ENCODE measurements at places on chromosomes 7 and 10.

DNA sequence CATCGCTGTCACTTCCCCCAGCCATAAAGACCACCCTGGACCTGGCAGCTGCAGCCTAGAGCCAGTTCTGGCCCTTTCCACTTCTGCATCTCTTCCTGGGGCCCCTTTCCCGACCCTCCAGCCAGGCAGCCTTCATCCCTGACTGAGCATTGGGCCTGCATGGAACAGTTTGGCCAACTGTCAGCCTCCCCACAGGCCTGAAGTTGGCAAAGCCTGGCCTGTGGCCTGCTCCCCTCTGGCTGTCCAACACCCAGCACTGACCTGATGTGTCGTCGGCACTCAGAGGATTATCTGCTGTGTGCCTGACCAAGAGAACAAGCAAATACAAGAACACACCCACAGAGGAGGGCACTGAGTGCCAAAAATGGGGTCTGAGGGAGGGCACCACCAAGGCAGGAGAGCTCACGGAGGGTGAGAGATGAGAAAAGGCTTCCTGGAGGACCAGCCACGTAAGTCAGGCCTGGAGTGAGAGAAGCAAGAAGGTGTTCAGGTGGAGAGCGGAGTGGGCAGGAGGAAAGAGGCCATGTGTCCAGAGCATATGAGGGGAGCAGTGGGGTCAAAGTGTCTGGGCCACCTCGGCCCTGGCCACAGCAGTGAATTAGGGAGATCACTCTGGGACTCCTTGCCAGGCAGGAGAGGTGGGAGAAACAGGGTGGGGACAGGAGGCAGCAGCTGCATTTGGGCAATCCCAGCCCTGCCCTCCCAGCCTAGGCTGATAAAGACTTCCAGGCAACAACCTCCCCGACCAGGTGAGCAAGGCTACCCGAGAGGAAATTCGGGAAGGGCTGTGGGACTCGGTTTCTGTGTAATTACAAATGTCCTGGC lies 4.5 kb downstream of the GPRIN2 start:
- DNase-seq: no peak

DNA sequence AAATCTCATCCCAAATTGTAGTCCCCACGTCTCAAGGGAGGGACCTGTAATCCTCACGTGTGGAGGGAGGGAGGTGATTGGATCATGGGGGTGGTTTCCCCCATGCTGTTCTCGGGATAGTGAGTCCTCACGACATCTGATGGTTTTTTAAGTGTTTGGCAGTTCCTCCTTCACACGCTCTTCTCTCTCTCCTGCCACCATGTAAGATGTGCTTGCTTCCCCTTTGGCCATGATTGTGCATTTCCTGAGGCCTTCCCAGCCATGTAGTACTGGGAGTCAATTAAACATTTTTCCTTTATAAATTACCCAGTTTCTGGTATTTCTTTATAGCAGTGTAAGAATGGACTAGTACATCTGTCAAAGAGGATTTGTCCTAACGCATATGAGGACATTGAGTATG lies 59.5 kb downstream of the RGS10 start:
- no peak for DNase-seq

DNA sequence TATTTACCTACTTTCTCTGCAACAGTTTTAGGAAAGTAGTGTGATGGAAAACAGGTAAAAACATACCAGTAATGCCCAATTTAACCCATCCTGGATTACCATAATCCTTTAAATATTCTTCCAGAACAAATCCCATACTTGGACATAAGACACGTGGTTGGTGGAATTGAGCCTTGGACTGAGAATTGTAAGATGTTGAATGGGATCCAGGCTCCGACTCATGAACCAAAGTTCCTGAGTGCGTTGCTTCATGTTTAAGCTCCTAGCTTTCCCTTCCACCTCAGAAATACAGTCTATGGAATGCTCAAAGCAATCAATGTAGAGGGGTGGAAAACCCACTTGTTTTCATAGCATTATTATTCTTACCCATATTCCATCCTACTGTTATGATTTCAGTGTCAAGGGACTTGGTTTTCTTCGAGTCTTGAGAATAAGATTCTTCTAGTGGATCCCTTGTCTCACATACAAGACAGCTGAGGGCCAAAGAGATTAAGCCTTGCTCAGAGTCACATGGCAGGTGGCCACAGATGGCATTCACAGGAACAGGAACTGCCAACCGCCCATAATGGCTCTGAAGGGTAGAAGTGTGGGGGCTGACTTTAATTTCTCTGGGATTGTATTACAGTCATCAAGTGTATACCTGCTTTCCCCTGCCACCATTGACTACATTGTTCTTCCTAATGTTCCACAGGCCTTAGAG lies 171.2 kb downstream of the GFRA1 start:
- DNase-seq: no peak

DNA sequence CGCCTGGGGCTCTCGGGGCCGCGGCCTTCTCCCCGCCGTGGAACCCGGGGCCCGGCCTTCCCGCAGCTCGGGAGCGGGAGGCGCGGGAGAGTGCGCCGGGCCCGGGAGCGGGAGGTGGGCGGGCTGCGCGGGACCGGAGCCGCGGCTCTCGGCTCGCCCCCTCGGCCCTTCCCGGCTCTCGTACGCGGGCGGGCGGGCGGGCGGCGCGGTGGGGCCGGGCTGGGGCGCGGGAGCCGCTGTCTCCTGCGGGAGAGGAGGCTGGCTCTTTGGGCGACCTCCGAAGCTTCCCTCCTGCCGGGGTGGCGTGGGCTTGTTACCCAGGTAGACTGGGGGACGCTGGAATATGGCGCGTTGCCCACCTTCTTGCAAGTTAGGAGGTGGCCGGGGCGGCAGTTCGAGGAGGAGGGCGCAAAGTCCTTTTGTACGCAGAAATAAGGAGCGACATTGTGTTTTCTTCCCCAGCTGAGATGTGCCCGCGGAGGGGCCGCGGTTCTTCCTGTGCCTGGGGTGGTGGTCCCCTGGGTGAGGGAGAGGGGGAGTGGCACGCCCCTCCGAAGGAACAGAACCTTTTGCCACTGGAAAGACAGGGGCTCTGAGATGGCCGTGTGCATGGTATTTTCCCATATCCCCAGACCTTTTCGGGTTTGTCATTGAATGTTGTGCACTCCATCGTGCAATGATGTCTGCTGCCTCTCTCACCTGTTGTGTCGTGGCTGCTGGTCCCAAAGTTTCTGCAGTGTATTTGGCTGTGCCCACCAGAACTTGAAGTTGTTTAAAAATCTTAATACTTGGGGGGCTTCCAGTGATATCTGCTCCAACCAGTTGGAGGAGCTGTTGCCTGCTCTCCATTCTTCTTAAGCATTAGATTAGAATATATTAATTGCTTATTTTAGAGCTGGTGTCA lies 844 bp downstream of the NRF1 start:
- DNase-seq: peak; percentile 19

GRCh38 chr7:143388051-143388450 lies 6.9 kb downstream of the ZYX start:
- DNase-seq: no peak

DNA sequence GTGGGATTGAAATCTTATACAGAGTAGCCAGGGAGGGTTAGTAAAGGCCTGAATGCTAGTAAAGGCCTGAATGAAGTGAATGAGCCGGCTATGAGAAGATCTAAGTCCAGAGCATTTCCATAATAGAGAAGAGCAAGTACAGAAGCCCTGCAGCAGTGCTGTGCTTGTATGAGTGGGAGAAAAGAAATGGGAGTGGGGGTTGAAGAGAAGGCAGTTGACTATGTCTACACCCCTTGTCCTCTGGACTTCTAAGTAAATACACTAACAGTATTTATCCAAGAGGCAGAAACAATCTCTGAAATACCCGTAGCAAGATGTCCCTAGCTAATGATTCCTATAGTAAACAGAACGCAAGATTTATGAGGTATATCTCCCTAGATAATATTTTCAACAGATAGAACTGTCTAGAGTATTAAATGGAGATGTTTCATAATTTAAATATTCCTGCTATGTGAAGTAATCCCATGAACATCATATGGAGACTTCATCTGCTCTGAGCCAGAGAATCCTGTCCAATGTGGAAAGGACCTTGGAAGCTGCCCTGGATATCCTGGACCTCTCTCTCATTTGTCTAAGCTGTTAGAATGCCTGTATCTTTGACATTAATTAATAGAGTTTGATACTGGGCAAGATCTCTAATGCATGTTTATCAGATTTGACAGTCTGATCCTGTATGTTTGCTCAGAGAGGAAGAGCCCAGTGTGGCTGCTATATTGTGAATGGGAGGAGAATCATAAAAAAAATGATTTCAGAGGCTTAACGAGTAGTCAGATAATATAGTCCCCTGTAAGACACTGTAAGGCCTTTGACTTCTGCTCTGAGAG lies 171.6 kb downstream of the LRRN3 start:
- no peak for DNase-seq
